ENCODE measurements at places on chromosomes 16 and 17.
A peak's percentile ranks its signal among the peaks of the same experiment; 100 is the strongest.

DNA sequence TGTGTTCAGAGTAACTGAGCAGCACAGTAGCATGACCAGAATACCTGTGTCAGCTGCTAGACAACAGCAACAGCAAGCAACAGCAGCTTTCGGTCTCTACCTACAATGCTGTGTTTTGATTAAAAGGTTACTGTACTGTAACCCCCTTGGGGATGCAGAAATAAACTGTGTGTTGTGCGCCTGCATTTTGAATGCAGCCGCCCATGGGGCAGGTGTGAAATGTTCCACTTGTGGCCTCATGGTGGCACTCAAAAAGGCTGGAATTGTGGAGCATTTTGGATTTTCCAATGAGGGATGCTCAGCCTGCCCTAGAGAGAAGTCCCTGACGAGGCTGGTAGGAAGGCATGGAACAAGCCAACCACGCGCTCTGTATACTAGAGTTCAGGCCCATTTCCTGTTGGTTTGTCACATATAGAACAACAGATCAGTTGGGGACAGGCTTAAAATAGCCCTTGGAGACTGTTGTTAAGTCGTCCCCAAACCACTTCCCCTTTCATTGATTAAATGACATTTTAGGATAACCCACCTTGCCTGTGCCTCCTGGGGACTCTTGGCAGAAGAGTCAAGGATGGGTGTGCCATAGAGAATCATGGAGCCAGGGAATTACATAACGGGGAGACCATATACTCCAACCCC, 27.1 kb downstream of the SCPEP1 start:
- peak; percentile 87 for DNase-seq

DNA sequence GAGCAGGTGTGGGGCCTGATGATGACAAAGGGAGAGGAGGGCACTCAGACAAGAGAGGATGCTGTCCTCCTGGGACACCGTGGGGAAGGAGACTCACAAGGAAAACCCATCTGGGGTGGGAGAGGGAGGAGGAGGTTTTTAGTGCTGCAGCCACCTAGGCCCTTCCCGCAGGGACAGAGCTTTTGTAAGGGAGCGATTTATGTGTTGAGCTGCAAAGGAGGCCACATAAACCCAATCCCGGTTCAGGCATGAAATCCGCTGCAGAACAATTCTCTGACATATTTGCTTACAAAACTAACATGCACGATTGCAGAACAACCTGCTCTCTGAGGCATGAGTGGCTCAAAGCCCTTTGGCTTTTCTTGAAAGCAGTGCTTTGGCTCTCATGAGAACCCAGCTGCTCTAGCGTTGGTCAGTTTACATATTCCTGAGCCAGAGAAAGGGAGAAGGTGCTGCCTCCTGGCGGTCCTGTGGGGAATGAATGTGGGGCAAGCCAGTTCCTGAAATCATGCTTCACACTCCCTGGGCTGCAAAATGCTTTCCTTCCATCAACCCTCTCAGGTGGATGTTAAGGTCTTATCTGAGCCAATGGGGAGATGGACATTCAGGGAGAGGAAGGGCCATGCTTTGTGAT, 122.4 kb upstream of the NLRP1 start:
- DNase-seq: peak; percentile 70

- DNase-seq: no peak
These were observed 75.0 kb upstream of the CPHXL start for GRCh38 chr16:75801307-75801706.

- no peak for DNase-seq
These were observed 721.0 kb upstream of the KIF2B start for GRCh38 chr17:53101706-53102105.

DNA sequence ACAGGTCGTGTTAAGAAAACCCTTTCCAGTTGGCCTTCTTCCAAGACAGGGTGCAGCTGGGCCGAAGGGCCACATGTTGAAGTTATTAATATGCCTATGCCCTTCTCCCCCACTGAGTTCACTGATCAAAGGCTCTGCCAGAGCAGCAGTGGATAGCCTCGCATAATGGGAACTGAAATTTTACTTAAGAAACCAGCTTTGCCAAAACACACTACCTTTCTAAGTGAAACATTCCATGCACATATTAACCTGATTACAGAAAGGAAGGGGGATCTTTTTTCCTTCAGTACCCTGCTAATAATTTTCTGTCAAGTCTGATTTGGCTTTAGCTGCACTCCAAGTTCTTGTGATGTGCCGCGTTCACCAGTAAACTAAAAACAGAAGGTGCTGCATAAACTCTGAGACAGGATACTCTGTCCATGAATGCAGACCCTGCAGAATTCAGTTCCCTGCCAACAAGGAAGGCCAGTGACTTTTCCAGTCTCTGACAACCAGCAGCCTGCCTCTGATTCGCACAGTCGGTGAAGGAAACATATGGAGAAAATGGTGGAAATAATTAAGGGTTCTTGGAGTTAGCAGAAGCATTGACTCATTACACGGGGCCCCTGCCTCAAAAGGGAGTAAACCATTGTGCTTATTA, 283.8 kb downstream of the ZFHX3 start:
- DNase-seq: peak; percentile 20

DNA sequence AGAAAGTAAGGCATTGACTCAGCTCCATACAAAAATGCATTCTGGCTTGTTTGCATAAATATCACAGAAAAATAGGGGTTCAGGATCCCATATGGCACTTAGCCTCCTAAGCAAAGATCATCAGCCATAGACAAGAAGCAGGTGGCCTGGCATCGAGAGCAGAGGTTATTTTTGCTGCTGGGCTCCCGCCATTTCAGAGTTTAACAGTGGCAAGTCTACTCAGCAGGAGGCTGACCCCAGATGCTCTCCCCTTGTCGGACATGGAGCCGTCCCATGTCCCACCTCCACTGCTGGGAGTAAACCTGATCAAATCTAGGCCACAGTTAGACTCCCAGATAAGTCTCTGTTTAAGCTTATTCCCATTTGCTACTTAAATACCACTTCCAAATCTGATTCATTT, 269.1 kb downstream of the FTO start:
- DNase-seq: no peak

GRCh38 chr16:14071576-14072271, 605 bp downstream of the MRTFB start:
- peak; percentile 43 for DNase-seq

- DNase-seq: no peak
These were observed 8.5 kb downstream of the SNN start for GRCh38 chr16:11676799-11677198.

DNA sequence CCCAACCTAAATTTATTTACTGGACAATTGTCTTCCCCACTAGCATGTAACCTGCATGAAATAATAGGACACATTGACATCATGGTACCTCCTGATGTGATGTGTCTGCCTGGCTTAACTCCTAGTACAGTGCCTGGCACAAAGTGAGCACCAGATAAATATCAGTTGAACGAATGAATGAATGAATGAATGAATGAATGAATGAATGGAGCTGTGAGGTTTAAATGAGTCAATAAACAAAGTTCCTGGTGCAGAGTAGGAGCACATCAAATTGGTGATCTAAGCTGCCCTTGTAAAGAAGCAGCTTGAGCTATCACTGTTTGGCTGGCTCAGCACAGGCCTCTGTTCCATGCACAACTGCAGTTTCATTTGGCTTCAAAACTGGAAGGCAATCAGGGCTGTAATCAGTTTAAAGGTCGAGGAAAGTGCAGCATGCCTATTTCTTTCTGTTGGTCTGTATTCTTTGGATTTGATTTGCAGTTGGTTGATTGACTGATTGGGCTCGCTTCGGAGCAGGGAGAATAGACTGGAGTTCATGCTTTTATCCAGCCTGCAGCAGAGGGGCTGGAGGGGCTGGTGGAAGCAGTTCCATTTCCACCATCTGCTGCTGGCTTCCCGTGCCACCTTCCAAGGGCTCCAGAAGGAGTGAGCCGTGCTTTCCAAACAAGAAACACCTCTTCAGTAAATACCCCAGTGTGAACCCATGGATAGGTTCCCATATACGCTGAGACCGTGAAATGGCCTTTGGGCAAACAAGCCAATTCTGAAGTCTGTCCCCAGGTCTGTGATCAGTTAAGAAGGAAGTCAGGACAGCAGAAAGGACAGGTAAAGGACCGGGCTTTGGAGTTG, 54.6 kb downstream of the GPRC5B start:
- DNase-seq: no peak

Data from GM12865 (cell line).